Stimulated activated CD4-positive, alpha-beta T cell treated with anti-CD3 and anti-CD28 coated beads, TNF-alpha, amount 100 ng/mL, for 1 hour (primary cell): ENCODE measurements at places on chromosomes 2 and 18.

DNA sequence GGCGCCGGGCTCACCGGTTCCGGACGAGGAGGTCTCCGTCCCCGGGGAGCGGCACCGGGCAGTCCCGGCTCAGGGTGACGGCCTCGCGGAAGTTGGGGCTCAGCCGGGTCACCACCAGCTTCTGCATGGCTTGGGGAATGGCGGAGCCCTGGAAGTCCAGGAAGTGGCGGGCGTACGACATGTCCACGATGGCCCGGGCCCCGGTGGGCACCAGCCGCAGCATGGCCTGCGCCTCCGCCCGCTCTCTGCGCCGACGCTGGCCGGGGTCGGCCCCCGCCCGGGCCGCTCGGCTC lies 157 bp downstream of the PTGR3 start:
- DNase-seq = no peak

GRCh38 chr2:68050353-68050752 lies 12.5 kb downstream of the C1D start:
- no peak for DNase-seq

GRCh38 chr18:76620321-76621170 lies 125.5 kb upstream of the ZNF516 start:
- DNase-seq = no peak

GRCh38 chr2:8694737-8695136 lies 12.9 kb downstream of the ID2 start:
- no peak for DNase-seq

- DNase-seq = no peak
Measured at GRCh38 chr2:26668041-26668440, 24.5 kb upstream of the KCNK3 start.

- no peak for DNase-seq
Measured at GRCh38 chr2:226797289-226797988, 2.2 kb downstream of the IRS1 start.

GRCh38 chr2:71720596-71721361 lies 267.4 kb downstream of the DYSF start:
- DNase-seq = no peak

DNA sequence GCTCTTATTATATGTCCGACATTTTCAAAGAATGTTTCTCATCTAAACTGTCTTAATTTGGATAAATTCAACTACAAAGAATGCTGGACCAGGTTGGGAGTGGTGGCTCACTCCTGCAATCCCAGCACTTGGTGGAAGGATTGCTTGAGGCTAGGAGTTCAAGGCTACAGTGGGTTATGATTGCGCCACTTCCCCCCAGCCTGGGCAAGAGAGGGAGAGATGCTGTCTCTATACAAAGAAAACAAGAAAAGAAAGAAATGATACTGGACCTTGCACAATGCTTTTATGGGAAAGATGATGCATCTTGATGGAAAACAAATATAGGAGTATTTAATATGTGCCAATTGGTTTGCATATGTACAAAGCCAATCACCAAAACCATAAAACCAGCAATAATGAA lies 296.7 kb downstream of the LPIN1 start:
- DNase-seq = no peak

DNA sequence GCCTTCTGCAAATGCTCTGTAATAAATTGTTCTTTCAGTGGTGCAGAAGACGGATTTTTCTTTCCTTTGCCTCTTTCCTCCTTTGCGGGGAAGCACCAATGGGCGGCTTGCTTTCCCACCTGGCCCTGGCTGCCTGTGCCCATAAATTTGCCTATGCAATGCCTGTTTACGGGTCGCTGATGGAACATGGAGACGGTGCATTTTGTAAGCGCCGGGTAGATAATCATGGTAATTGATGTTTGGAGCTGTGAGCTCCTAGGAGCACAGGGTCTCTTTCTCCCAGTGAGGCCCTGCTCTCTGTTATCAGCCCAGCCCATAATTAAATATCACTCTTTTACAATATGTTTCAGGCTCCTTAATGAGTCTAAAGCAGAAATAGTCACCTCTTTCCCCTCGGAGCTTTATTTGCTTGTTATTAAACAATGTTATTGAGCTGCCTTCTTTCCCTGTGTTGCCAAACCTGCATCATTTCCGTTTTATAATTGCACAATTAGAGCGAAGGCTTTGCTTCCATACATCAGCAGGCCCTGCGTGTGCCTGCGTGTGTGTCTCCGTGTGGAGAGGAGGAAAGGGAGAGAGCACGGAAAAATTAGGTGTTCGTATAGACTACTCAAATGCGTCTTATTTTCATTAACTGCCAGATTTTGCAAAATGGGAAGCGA lies 437.4 kb upstream of the POU3F3 start:
- DNase-seq = no peak

DNA sequence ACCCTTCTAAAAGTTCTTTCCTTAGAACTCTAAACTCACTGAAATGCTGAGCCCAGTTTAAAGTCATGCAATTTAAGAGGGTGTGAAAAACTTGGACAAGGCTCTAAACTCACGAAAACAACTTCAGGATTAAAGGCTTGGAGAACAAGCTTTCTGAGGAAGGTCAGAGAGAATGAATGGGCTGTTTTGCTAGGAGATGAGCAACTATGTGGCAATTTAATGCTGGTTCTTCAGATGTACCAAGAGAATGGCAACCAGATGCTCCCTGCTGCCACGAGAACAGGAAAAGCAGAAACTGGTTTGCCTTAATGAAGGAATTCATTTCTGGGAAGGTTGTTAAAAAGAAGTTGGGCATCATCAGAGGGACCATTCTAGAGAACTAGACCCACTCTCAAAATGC lies 77.8 kb upstream of the PMAIP1 start:
- no peak for DNase-seq

- no peak for DNase-seq
Measured at GRCh38 chr2:46117994-46118393, 179.2 kb upstream of the EPAS1 start.

DNA sequence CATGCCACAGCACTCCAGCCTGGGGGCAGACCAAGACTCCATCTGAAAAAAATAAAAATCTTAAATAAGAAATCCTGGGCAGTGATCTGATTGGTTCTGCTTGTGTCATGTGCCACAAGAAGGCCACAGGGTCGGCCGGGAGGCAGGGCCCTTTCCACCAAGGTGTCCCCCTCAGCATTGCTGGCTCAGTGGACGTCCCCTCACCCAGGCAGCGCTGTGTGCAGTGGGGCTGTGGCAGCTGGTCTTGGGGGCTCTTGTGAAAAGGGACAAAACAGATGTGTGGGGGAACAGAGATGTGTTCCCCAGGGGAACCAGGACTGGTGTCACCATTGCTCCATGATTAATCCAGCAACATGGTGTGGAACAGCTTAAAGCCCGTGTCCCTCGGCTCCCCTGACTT lies 60.5 kb downstream of the HS6ST1 start:
- no peak for DNase-seq

DNA sequence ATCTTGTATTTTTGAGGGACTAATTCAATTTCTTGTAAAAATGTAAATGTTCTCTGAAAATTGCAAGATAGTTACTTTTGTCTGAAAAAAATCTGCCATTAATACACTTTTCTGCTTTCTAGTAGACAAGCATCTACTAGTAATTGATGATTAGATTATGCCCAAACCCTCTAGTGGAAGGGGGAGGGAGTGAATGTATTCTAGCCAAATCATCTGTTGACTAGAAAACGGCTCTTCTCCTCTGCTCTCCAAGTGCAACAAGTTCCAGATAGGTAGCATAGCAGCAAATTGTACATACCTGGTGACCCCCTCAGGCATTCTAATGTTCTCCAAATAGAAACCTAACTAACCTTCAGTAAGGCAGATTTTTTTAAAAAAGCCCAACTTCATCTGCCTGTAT lies 58.6 kb downstream of the RELCH start:
- DNase-seq = no peak

DNA sequence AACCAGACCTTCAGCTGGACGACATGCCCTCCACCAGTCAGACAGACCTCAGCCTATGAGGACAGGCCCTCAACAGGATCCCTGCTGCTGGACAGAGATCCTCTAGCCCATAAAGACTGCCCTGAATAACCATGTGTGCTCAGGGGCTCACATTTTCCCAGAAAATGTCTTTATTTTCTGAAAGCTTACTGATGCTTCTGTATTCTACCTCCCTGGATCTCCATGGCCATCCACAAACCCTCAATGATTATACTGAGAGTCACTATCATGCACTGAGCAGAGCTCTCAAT lies 1.8 kb upstream of the PTPN18 start:
- no peak for DNase-seq

- DNase-seq = no peak
Measured at GRCh38 chr2:102060792-102061191, 69.0 kb downstream of the IL1R2 start.

GRCh38 chr2:198347349-198347748 lies 543.0 kb downstream of the PLCL1 start:
- DNase-seq = no peak

- no peak for DNase-seq
Measured at GRCh38 chr2:148949348-148949747, 74.3 kb downstream of the KIF5C start.

GRCh38 chr2:236101311-236101950 lies 66.8 kb downstream of the GBX2 start:
- no peak for DNase-seq

- no peak for DNase-seq
Measured at GRCh38 chr2:128420776-128421175, 102.1 kb upstream of the HS6ST1 start.

GRCh38 chr2:238004077-238004830 lies 37.4 kb downstream of the UBE2F start:
- no peak for DNase-seq

GRCh38 chr2:37037771-37038170 lies 46.4 kb downstream of the HEATR5B start:
- no peak for DNase-seq
